ENCODE measurements at places on chromosomes 13 and 19.

DNA sequence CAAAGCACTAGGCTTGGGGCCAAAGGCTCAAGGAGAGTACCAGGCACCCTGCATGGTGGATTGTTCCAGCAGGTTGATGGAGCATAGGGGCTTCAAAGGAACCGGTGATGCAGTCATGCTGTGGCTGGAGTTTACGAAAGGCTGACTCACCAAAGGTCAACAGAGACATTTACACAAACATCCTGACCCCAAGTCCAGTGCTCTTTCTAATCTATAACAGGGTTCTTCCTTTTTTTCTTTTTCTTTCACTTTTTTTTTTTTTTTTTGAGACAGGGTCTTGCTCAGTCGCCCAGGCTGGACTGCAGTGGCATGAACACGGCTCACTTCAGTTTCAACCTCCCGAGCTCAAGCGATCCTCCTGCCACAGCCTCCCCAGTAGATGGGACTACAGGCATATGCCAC lies 35.6 kb upstream of the TPTE2 start:
- peak; percentile 76 for DNase-seq

- no peak for DNase-seq
These were observed 35.4 kb downstream of the COLGALT1 start for GRCh38 chr19:17590866-17591265.

DNA sequence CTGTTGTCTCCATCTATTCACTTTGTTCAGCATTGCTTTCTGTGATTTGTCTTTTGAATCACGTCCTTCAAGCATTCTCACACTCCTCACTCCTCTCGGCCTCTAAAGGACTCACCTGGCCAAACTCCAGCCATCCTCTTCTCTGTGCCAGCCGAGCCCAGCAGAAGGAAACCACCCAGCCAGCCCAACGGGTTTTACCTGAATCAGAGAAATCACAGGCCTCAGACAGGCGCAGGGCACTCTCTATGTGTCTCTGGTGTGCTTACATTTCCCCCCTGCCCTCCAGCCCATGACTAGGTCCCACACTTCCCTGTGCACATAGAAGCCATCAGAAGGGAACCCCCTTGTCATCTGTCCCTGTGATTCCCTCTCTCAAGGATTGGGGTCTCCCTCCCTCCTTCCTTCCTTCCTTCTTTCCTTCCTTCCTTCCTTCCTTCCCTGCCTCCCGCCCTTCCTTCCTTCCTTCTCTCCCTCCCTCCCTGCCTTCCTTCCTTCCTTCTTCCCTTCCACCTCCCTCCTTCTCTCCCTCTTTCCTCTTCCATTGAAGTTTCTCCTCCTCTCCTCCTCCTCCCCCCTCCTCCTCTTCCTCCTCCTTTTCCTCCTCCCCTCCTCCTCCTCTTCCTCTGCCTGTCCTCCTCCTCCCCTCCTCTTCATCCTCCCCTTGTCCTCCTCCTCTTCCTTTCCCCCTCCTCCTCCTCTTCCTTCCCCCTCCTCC lies 8.8 kb upstream of the ZNF541 start:
- no peak for DNase-seq

DNA sequence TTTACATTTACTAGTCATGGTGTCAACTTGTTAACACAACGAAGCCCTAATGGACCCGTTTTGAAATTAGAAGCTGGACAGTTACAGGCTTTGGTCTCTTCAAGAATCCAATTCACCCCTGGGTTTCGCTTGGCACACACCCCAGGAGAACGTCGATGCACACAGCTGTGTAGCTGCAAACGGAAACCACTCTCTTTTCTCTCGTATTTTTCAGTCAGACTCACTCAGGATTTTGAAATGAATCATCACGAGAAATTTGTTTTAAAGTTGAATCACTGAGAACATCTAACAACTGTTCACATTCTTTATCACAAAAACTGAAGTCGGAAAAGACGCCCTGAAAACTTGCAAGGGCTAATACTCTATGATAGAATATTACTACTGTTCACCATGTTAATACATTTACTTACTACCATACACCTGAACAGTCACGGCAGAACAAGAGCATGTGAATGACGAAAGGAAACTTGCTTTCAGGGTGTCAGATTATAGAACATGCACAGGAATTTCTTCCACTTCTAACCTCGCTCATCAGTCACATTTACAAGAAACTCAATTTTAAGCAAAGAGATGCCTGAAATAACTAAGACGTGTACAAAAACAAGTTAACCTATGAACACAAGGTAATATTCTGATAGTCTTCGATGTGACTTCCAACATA lies 4.7 kb downstream of the PNMA8A start:
- DNase-seq: peak; percentile 64

GRCh38 chr19:37342753-37343152 lies 28.1 kb upstream of the ZNF527 start:
- DNase-seq: peak; percentile 43

DNA sequence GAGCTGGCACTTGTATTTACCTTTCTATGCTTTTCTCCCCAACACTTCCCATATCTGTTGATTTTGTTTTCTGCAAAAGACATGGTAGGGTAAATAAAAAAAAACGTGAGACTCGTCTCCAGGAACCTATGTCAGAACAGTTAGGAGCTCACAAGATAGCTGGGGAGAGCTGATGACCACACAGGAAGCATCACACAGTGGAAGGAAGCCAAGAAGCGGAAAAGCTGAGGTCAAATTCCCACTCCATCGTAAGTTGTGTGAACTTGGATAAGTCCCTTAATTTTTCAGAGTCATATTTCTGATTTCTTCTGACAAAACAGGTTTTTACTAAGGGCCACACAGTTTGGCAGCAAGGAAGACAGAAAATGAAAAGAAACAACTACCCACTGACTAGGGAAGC lies 199.6 kb downstream of the KLF5 start:
- no peak for DNase-seq

DNA sequence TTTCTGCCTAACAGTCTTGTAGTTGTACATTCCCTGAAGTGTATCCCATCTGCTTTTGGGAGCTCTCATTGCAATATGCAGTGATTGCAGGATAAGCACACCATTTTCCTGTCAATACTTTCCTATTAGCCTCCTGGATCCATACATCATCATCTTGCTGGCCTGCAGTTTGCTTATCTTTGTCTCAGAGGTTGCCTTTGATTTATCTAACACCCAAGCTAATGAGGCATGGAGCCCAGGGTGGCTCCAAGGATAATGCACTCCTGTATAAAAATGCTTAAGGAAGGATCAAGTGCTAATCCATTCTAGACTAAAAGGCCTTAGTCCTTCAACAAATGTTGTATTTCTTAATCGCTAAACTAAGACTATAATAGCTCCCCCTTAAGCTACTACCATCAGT lies 161.6 kb upstream of the OBI1 start:
- DNase-seq: no peak

GRCh38 chr19:16078759-16079707 lies 2.7 kb downstream of the TPM4 start:
- peak; percentile 97 for DNase-seq

- no peak for DNase-seq
These were observed 82.7 kb upstream of the PCDH8 start for GRCh38 chr13:52931131-52931530.

DNA sequence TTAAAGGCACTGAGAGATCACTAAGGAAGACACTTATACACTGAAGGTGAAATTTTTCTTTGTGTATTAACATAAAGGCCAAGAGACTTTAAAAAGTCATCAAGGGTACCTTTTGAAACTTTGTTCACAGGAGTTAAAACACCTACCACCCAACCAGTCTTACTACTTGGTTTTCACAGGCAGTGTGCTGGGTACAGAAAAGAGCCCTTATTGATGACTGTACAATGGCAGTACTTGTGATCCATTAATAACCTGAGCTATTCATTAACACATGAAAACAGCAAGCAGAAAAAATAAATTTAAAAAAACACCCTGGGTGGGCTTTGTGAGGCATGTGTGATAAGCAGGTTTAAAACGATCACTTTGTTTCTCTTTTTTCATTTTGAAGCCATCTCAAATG lies 148.9 kb downstream of the TBC1D4 start:
- no peak for DNase-seq

DNA sequence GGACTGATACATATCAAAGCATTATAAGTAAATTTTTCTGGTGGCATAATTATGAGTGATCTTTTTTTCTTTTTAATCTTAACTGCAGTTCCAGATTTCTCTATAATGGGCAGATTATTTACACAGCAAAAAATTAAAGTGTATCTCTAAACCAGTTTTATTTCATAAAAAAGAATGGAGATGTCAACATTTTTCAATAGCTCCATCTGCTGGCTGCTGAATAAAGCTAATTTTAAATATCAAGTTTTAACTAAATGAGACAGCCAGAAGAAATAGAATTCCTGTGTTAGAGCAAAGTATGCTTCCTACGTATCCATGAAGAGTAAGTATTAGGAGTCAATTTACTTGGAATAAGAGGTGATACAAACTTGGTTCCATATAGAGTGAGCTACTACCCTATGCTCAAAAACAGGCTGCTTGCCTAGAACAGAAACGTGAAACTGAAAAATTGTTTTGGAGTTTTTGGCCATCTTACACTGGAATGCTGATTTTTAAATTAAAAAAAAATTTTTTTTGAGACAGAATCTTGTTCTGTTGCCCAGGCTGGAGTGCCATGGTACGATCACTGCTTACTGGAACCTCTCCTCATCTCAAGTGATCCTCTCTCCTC lies 5.0 kb upstream of the PDS5B start:
- peak; percentile 12 for DNase-seq

DNA sequence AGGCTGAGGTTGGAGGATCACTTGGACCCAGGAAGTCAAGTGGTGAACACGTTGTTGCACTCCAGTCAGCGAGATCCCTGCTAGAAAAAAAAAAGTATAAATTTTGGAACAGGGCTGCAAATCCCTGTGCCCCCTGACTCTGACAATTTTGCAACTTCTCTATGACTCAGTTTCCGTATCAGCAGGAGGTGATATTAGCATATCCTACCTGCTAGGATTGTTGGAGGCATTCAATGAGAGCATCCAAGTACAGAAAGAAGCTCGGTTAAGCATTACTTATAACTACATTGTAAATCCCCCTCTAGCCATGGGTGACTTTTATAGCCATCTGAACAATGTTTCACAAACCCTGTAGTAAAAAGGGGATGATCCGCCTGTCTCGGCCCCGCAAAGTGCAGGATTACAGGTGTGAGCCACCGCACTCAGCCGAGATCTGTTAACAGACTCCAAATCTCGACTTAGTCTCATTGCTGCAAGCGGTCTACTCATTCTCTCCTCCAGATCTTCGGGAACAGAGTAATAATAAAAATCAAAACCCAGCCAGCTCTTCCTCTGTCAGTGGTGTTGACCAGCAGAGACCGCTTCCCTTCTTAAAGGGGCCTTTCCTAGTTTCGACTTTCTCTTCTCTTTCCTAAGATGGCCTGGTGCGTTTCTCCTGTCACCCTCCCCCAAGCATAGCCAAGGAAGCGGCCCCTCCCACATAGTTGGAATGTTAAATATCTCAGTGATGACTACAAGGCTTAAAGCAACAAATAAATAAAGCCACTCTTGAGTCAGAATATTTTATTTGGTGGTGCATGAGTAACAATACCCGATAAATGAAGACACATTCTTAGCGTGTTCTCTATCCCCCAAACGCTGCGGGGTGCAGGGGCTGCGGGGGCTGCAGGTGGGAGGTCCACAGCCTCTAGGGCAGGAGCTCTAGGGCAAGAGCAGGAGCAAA lies 10.3 kb upstream of the BICRA start:
- DNase-seq: peak; percentile 99

- no peak for DNase-seq
These were observed 5.3 kb downstream of the PODNL1 start for GRCh38 chr19:13932911-13933393.

- DNase-seq: no peak
These were observed 629.7 kb downstream of the LIG4 start for GRCh38 chr13:107585469-107586180.

GRCh38 chr19:54462655-54463530 lies 685 bp downstream of the LENG9 start:
- peak; percentile 59 for DNase-seq

- DNase-seq: no peak
These were observed 12.0 kb upstream of the DZIP1 start for GRCh38 chr13:95656386-95657015.

DNA sequence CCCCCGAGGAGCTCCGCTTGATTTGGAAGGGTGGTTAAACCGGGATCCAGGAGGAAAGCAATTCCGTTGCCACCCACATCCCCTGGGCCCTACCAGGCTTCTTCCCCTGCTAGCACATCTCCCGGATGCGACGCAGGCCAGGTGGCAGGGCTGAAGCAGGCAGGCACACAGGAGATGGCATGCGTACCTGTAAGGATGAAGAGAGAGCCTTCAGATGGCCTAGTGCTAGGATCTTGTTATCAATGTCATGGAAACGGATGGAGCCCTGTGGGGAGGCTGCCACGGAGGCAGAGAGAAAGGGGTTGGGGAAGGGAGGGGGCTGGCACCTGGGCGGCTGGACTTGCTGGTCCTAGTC lies 8.5 kb upstream of the SOX1 start:
- no peak for DNase-seq

GRCh38 chr13:30696278-30697176 lies 38.8 kb upstream of the ALOX5AP start:
- DNase-seq: peak; percentile 62

- no peak for DNase-seq
These were observed 80.7 kb upstream of the DIAPH3 start for GRCh38 chr13:60244381-60244780.

DNA sequence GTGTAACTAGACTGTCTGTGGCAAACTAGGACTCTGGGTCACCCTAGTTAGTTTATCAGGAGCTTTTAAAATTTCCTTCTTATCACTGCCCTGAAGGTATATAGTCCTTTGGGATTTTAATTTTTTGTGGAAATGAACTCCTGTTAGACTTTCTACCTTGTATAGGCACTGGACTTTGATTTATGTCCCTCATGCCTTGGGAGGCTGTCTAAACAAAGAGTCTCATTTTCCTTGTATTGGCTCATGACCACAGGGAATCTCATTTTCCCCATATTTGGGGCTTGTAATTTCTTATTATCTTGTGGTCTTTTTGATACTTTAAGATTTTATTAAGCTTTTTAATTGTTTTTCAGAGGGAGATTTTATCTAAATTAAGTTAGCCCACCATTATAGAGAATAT lies 21.4 kb downstream of the KCTD4 start:
- DNase-seq: peak; percentile 74

DNA sequence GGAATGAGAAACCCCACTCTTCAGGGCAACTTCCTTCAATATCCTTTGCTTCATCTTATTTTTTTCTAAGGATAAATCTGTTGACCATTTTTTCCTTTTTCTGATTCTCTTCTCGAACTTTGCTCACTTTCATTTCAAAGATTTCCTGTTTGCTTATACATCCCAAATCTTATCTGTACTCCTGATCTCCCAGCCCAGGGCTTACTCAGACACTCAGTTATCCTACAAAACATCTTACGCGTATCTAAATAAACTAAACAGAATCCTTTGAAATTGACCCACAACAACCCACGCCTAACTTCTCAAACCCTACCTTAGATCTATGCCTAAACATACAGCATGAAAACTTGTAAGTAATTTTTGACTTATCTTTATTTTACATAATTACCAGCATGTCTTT lies 179.2 kb downstream of the ABCC4 start:
- DNase-seq: peak; percentile 65

- peak; percentile 34 for DNase-seq
These were observed 2.5 kb downstream of the PRTN3 start for GRCh38 chr19:843180-843835.

All from M059J (cell line).